Activated gamma-delta T cell treated with Interleukin-2 at 50 U/mL for 16 hours (primary cell): ENCODE measurements at places on chromosomes 12 and 14.

- no peak for DNase-seq
Observed at GRCh38 chr14:91363776-91364523, 53.7 kb downstream of the CCDC88C start.

- no peak for DNase-seq
Observed at GRCh38 chr12:109288571-109288970, 20.5 kb downstream of the FOXN4 start.

DNA sequence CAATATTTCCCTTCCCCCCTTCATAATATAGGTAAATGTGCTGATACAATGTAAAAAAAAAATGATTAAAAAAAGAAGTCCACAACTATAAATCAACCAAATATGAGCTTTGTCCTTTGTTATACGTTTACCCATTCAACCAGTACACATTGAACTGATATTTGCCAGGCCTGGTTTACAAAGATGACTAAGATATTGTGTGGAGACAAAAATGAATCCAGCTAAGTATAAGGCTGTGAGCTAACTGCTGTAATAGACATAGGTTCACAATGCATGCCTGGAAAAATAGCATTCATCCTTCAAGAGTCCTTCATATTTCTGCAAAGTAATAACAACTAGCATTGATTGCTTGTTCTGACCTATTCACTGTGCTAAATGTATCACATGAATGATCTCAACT is 6.9 kb downstream of the C12orf56 start:
- DNase-seq: no peak

DNA sequence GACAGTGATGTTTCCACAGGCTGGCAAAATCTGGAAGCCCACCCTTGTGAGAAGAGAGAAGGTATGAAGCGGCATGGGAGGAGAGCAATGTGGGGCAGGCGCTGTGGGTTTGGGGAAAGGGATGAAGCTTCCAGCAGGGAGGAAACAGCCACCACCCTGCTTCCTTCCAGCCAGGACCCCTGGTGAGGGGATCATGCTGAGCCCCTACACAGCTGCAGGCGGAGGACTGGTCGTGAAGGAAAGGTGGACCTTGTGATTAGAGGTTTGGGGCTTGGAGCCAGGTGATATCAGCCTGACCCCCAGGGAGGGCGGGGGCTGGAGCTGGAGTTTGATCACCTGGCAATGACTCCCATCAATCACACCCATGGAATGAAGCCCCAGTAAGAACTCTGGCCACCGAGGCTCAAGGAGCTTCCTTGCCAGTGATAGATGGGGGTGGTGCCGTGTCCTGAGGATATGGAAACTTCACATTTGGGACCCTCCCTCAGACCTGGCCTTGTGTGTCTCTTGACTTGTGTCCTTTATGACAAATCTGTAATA is 48.6 kb downstream of the RIMBP2 start:
- no peak for DNase-seq

DNA sequence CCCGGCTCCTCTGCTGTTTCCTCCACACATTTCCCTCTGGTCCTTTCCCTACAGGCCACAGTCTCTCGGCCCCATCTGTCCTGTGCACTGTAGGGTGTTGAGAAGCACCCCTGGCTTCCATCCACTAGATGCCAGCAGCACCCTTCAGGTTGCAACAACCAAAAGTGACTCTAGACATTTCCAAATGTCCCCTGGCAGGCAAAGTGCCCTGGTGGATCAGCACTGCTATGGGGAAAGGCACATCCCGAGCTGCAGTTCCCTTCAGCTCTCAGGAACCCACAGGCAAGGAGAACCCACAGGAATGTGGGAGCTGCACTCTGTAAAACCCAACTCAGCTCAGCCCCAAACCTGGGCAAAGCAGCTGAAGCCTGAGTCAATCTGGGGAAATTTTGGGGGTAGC is 77.0 kb downstream of the RBM19 start:
- no peak for DNase-seq

GRCh38 chr14:99129998-99130397 is 142.0 kb downstream of the BCL11B start:
- DNase-seq: no peak

DNA sequence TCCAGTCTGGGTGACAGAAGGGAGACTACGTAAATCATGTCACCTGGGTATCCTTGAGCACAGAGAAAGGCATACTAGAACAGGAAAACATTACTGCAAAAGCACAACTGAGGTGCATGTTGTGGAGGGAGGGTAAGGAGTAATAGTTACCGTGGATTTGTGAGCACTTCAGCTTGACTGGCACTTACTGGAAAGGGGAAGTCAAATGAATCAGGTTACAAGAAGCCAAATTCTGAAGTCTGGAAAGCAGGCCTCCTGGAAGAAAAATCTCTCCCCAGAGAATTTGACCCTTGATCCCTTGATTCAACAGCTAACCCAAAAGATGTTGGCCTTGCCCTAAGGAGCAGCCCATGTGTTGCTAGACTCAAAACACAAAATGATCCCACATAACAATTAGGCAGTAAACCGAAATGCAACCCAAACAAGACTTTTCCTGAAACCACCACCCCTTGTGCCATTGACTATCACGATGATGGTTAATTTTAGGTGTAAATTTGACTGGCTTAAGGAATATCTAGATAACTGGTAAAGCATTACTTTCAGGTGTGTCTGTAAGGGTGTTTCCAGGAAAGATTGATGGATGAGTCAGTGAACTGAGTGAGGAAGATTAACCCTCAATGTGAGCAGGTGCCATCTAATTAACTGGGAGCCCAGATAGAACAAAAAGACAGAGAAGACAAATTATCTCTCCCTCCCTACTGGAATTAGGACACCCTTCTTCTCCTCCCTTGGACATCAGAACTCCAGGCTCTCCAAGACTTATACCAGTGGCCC is 108.8 kb downstream of the SLC25A21 start:
- DNase-seq: no peak

DNA sequence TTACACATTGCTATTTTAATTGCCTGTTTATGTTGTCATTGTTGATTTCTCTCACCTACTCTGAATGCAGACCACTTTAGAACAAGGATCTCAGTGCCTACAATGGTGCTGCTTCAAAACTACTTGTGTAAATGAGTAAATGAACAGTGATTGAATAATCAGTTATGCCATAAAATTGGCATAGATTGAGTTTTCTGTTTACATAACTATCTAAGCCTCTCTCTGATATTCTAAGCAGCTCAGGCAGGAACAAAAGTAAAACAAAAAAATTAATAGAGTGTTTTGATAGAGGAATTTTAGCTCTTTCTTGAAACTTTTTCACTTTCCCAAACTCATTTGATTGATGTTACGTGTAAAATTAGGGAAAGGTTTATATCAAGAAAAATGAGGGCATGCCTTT is 232.3 kb upstream of the KITLG start:
- DNase-seq: no peak

- no peak for DNase-seq
Observed at GRCh38 chr12:96236221-96236822, 42.1 kb downstream of the ELK3 start.

GRCh38 chr14:76882651-76883050 is 56.4 kb downstream of the LRRC74A start:
- no peak for DNase-seq

- no peak for DNase-seq
Observed at GRCh38 chr12:120327593-120327992, at the start of gene PLA2G1B. PLA2G1B (minus strand) TSS chr12:120327779; CDS start chr12:120327753, 26 bp downstream.

GRCh38 chr12:132593521-132593920 is 16.9 kb downstream of the LRCOL1 start:
- no peak for DNase-seq

DNA sequence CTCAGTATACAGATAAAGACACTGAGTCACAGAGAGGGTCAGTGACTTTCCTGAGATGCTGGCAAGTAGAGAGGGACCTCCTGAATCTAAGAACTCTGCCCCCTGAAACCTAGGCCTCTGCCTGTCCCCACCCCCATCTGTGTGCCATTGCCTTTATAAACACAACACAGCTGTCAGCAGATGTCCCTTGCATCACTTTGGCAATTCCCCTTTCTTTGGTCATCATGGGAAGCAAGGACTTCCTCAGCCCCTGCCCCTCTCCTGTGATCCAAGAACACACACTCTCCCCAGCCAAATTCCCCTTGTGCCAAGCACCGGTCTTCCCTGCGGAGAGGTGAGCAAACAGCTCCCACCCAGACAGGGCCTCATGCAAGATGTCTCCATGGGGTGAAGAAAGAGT is 8.3 kb downstream of the TSPAN11 start:
- DNase-seq: no peak

GRCh38 chr12:12870465-12870864 is 20.9 kb upstream of the GPRC5A start:
- no peak for DNase-seq

GRCh38 chr14:47366006-47366405 is 309.4 kb downstream of the MDGA2 start:
- no peak for DNase-seq

GRCh38 chr12:8960176-8960575 is 10.7 kb upstream of the M6PR start:
- DNase-seq: no peak

DNA sequence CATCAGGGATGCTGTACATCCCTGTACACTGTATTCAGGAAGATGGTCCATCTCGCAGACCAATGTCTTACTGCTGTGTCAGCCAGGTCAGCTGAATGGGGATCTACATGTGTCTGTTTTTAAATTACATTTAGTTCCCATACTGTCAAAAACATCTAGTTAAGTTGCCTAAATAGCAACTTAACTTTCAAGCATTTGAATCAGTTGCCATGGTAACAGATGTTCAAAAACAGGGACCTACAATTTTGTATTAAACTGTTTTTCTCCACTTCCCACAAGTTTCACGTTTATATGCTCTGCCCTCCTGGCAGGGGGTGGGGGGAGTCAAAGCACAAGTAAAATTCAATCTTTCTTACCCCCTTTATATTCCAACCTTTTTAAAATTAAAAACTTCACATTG is 38.3 kb downstream of the C12orf42 start:
- DNase-seq: no peak

DNA sequence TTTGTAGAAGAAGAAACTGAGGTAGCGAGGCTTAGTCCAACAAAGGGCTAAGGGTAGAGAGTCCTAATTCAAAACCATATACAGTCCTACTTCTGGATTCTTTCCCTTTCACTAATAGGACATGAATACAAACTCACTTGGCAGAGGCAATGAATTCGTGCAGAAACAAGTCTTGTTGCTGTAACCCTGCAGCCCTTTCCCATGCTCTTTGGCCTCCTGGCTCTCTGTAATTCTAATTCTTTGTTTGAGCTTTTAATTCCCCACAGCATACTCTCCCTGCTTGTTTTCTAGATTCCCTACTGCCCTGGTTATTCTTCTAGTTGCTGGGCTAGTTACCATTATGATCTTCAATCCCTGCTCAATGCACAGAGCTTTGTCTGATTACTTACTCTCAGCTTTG is 381.4 kb downstream of the ETNK1 start:
- no peak for DNase-seq

DNA sequence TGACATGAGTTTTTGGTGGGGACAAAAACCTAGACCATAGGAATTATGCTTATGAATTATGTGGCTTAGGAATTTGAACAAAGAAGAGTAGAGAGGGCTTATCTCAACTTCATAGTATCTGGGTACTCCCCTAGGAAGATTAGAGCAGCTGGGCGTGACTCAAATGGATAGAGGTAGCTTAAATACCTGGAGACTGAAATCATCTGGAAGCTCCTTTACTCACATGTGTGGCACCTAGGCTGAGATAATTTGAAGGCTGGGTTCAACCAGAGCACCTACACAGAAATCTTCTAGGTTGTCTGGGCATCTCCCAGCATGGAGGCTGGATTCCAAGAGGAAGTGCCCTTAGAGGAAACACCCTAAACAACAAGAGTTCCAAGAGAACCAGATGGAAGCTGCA is 393.9 kb downstream of the ADAMTS20 start:
- no peak for DNase-seq

DNA sequence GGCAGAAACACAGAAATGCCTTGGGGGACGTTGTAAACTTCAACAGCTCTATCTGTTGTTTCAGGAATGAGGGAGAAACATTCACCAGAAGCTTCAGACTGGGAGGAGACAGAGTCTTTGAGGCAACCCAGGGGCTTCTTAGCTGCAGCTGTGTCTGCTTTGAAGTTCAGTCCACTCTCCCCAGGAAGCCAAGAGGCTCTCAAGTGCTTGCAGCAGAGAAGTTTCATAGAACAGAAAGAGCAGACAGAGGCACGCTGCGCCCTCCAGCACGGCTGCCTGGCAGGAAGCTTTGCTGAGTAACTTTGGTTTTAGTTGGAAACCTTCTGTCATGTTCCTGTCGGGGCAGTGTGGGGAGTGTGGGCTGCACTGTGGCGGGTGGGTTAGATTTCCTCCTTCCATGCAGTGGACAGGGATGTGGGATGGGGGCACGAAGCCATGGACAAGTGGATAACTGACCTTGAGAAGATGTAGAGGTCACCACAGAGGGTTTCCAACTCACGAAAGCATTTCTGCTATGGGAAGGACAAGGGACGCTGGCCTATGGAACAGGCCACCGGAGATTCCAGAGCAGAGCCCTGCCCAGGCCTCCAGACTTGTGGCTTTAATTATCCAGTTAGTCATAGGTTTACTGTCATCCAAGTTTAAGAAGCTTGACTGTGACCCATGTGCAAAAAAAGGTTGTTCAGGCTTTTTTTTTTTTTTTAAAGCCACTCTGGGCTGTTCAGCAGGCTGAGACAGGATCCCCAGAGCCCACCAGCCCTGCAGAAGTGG is 107.7 kb downstream of the ARF6 start:
- DNase-seq: peak; percentile 71

DNA sequence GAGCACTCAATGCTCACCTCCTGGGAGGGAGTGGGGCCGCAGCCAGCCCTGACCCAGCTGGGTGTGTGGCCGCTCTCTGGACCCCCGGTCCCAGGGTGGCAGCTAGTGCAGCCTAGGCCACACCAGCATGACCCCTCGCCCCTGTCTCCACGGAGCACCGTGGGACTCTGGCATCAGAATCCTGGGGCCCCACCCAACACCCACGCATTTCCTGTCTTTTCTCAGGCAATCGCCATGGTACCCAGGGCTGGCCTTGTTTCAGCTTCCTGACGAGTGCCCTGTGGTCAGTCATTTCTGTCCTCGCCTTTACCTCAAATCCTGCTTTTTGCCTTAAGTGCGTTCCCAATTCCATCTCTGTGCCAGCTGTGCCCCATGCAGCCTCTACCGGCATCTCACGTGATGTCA is 15.9 kb downstream of the PACS2 start:
- no peak for DNase-seq

DNA sequence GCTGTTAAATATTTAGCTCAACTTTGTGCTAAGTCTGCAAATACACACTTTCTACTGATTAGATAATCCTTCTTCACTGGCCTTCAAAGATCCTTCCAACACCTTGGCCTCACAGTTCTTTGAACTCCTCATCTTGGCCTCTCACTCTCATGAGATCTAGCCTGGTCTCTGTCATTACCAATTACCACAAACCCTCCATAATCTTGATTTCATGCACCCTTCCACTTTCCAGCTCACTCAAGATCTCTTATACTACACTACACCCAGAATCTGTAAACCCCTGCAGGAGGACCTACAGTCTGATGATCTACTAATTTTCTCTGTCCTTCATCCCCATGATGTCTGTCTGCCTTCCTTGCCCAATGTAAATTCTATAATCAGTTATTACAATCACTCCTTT is 71.1 kb downstream of the DUSP16 start:
- DNase-seq: no peak

DNA sequence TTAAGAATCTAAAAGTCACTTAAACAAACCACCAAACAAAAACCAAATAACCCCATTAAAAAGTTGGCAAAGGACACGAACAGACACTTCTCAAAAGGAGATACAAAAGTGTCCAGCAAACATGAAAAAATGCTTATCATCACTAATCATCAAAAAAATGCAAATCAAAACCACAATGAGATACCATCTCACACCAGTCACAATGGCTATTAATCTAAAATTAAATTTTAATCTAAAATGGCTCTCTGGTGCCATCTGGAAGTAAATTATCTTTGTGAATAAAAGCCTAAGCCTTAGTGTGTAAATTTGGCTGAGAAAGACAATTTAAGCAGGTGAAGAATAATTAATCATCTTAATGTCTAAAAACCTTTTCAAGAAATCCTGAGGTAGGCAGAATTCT is 204.5 kb upstream of the PPFIA2 start:
- DNase-seq: no peak
